Osteoblast (primary cell): ENCODE measurements at places on chromosomes 11 and 22. TPM values are rescaled to one million over a fixed set of nuclear protein-coding genes. Genes with fewer than 3 reads are reported as not detected.

The AMPD3 gene
- total RNA-seq: 3.6 and 5.6 TPM in 2 replicates

GRCh38 chr22:40324468-40325305 lies 21.6 kb upstream of the ADSL start:
- H3K4me3 ChIP-seq: no peak overlapping the region
- DNase-seq: no peak
- peaks cover 30% of the 10 kb centered on the region for H3K36me3 ChIP-seq
- no peaks in the 10 kb centered on the region for H3K27me3 ChIP-seq
- H3K4me1 ChIP-seq: peaks cover 4% of the 10 kb centered on the region
- H3K27ac ChIP-seq: no peak overlapping the region

DNA sequence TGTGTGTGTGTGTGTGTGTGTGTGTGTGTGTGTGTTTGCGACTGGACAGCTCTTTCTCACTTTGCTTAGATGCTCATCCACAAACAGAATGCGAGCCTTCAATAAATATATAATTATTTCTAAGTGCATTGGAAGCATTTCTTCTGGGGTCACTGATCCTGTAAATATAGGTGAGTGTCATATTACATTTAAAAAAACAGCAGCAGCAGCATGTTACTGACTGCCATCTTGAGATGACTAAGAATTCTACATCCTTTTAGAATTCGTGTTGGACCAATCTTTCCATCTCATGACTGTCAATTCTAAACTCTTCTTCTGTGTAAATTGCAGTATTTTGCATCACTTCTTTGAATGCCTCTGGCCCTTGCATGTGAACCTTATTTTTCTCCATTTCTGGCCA lies 238.0 kb upstream of the DDI1 start:
- no peaks in the 10 kb centered on the region for H3K36me3 ChIP-seq
- no peaks in the 10 kb centered on the region for H3K27me3 ChIP-seq
- DNase-seq: no peak
- peaks cover 8% of the 10 kb centered on the region for H3K4me1 ChIP-seq
- H3K4me3 ChIP-seq: no peak overlapping the region
- no peak overlapping the region for H3K27ac ChIP-seq

GRCh38 chr11:85965202-85965601 lies 103.7 kb downstream of the PICALM start:
- no peaks in the 10 kb centered on the region for H3K27me3 ChIP-seq
- H3K36me3 ChIP-seq: peaks cover 74% of the 10 kb centered on the region
- peaks cover 32% of the 10 kb centered on the region for H3K4me1 ChIP-seq
- peak overlapping the region; percentile 5 for H3K27ac ChIP-seq
- H3K4me3 ChIP-seq: no peak overlapping the region

DNA sequence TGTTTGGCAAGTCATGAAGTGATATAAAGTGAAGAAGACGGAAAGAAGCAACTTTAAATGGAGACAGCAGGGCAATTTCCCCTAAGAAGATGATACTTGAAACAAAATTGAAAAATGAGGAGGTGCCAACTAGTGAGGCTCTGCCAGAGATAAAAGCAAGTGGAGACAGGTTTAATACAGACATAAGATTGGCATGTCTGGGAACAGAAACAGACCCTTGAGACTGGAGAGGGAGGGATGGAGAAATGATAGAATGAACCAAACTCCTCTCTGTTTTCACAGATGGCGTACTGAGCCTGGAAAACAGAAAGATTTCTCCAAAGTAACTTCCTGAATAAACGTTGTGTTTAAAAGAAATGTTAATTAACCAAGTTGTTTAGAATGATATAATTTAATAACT lies 354.5 kb upstream of the ANO5 start:
- no peaks in the 10 kb centered on the region for H3K27me3 ChIP-seq
- H3K4me3 ChIP-seq: no peak overlapping the region
- no peaks in the 10 kb centered on the region for H3K36me3 ChIP-seq
- no peak overlapping the region for H3K27ac ChIP-seq
- no peaks in the 10 kb centered on the region for H3K4me1 ChIP-seq
- no peak for DNase-seq
